ENCODE measurements at places on chromosomes 7 and 10. TPM values are rescaled to one million over a fixed set of nuclear protein-coding genes. Genes with fewer than 3 reads are reported as not detected.

Gene SEM1
- total RNA-seq, result 265 TPM

Gene KCP
- total RNA-seq, result 0.94 TPM

Gene ITPRID1
- not detected for total RNA-seq

Gene NPTX2
- total RNA-seq, result 6.0 TPM

Gene CDH23
- total RNA-seq, result 0.08 TPM

Gene PIP
- total RNA-seq, result not detected

Gene PLXDC2
- 2.1 TPM for total RNA-seq

Gene POR
- 309 TPM for total RNA-seq

Gene SPAM1
- not detected for total RNA-seq

Gene CALHM3
- total RNA-seq, result not detected

Gene TACC2
- 1.8 TPM for total RNA-seq

Gene HKDC1
- 0.35 TPM for total RNA-seq

Gene LGI1
- not detected for total RNA-seq

Gene GRID2IP
- total RNA-seq, result not detected

Gene GPNMB
- 507 TPM for total RNA-seq
